Hematopoietic multipotent progenitor cell (in vitro differentiated cells): ENCODE measurements at places on chromosomes 16 and 17. TPM values are rescaled to one million over a fixed set of nuclear protein-coding genes. Genes with fewer than 3 reads are reported as not detected.

HSD17B1 gene
- 1.3 TPM for total RNA-seq

P2RX1 gene
- total RNA-seq, result 160 TPM

CA7 gene
- total RNA-seq, result under 0.01 TPM

DNAH9 gene
- total RNA-seq, result under 0.01 TPM

CRYBA1 gene
- total RNA-seq, result not detected

AMDHD2 gene
- 41.5 TPM for total RNA-seq

ZFPM1 gene
- 15.1 TPM for total RNA-seq

USP6 gene
- 2.2 TPM for total RNA-seq

PSMD11 gene
- total RNA-seq, result 34.5 TPM

GDPD3 gene
- total RNA-seq, result 1.1 TPM
